ENCODE measurements at places on chromosomes 7 and 10.

- DNase-seq = no peak
- no peak overlapping the region for H3K27ac ChIP-seq
- no peaks in the 10 kb centered on the region for H3K36me3 ChIP-seq
- H3K4me1 ChIP-seq = no peaks in the 10 kb centered on the region
- no peak overlapping the region for H3K4me3 ChIP-seq
Observed at GRCh38 chr10:88913788-88914187, 33.7 kb downstream of the STAMBPL1 start.

DNA sequence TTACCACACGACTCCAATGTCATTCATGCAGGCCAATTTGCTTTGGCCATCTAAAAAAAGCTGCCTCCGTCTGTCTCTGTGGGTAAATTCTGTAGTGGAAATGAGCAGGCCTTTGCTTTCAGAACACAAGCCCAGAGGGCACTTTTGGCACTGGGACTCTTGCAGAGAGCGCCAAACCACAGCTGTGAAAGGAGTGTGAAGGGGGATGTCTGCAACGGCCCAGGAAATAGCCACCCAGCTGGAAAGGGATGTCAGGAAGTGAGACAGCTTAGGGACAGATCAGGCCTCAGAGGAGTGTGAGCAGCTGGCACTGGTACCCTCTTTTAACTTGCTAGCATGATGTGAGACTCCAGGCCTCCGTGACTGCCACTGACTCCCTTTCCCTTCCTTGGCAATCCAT is 152.4 kb downstream of the DKK1 start:
- no peak overlapping the region for H3K27ac ChIP-seq
- H3K36me3 ChIP-seq = no peaks in the 10 kb centered on the region
- H3K4me3 ChIP-seq = no peak overlapping the region
- H3K4me1 ChIP-seq = no peaks in the 10 kb centered on the region
- H3K27me3 ChIP-seq = no peaks in the 10 kb centered on the region

GRCh38 chr10:73779539-73780197 is 2.2 kb upstream of the CHCHD1 start:
- peaks cover 12% of the 10 kb centered on the region for H3K36me3 ChIP-seq
- peaks cover 19% of the 10 kb centered on the region for H3K4me1 ChIP-seq
- DNase-seq = no peak
- no peaks in the 10 kb centered on the region for H3K27me3 ChIP-seq
- no peak overlapping the region for H3K4me3 ChIP-seq

GRCh38 chr10:117137031-117137910 is 799 bp downstream of the VAX1 start:
- H3K27me3 ChIP-seq = peaks cover 50% of the 10 kb centered on the region
- H3K4me1 ChIP-seq = peaks cover 28% of the 10 kb centered on the region
- no peak overlapping the region for H3K27ac ChIP-seq
- H3K36me3 ChIP-seq = no peaks in the 10 kb centered on the region
- DNase-seq = no peak
- no peak overlapping the region for H3K4me3 ChIP-seq

GRCh38 chr7:151399906-151400305 is 9.9 kb downstream of the WDR86 start:
- H3K4me3 ChIP-seq = no peak overlapping the region
- no peaks in the 10 kb centered on the region for H3K36me3 ChIP-seq
- DNase-seq = no peak
